ENCODE measurements at places on chromosomes 11 and 22.

- DNase-seq, result no peak
Measured at GRCh38 chr22:20881231-20881630, 22.4 kb downstream of the SNAP29 start.

- DNase-seq, result no peak
Measured at GRCh38 chr11:34640050-34640923, 19.4 kb downstream of the EHF start.

GRCh38 chr11:59012398-59013265, 73.3 kb downstream of the GLYATL1 start:
- DNase-seq, result no peak

- no peak for DNase-seq
Measured at GRCh38 chr22:25364736-25365241, 145.3 kb downstream of the CRYBB2 start.

DNA sequence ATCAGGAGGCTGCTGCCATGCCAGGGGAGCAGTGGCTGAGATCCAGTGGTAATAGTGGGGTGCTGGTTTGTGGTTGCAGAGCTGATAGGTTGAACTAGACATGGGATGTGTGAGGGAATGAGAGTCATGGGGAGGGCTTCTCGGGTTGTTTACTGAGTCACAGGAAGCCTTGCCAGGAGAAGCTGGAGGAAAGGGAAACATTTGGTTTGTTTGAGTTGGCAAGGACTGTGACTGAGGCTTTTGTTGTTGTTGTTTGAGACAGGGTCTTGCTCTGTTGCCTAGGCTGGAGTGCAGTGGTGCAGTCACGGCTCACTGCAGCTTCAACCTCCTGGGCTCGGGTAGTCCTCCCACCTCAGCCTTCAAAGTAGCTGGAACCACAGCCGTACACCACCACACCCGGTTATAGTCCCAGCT, 49.3 kb downstream of the CABIN1 start:
- peak; percentile 38 for DNase-seq

DNA sequence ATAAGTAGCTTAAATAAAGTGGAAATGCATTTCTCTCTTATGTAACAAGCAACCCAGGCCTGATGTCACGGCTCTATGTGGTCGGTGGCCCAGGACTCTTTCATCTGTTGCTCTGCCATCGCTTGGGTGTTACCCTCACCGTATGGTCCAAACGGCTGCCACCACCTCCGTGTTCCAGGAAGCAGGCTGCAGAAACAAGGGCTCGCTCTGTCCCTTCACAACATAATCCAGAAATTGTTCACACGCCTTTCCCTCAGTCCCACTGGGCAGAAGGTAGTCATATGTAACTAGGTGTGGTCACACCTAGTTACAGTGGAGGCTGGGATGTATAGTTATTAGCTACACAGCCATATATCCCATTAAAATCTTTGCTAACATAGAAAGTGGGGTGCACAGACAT, 421.0 kb downstream of the SOX6 start:
- DNase-seq, result no peak

- peak; percentile 100 for DNase-seq
Measured at GRCh38 chr11:131584785-131585592, 214.6 kb downstream of the NTM start.

DNA sequence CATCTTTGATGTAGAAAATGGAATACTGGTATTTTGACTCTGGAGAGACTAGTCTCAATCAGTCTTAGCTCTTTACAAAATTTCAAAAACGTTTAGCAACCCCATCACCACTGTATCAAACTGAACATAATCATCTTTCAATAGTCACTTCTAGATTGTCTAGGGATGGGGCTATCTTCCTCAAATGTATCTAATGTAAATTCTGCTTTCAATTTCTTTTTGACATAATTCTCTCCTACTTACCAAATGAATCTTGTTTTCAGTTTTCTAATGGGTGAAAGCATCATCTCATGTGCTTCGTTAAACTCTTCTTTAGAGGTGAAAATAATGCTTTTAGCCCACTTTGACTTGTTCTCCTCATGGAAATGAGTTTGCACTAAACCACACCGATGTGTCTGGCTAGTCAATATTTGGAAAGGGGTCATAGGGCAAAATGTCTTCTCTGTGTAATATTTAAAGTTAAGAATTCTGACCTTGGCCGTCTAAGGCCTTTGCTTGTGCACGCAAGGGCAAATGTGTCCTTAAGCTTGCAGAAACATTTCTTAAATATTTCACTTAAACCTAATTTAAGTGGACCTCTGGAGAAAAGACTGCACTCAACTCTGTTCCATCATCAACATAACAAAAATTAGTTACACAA, 5.2 kb downstream of the SIK3 start:
- no peak for DNase-seq

- no peak for DNase-seq
Measured at GRCh38 chr11:27540051-27540450, 33.5 kb upstream of the LIN7C start.

GRCh38 chr22:46734830-46735453, 3.1 kb downstream of the CERK start:
- peak; percentile 37 for DNase-seq
